ENCODE measurements at places on chromosomes 13 and 19.

- no peak for DNase-seq
Observed at GRCh38 chr13:108961542-108962125, 332.2 kb downstream of the MYO16 start.

DNA sequence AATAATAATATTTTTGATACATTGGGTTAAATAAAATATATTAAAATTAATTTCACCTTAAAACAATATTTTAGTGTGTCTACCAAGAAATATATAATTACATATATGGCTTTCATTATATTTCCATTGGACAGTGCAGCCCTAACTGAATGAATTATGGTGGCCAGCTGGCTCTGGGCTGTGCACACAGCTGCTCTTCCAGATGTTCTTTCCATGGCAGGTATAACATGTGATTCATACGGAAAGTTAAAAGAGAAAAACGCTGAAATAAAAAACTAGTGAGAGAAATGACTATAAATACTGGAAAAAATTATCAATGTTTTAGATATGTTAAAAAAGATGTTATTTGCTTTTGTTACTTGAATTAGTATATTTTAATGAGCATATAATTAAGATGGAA, 216.3 kb downstream of the RGCC start:
- DNase-seq: no peak

DNA sequence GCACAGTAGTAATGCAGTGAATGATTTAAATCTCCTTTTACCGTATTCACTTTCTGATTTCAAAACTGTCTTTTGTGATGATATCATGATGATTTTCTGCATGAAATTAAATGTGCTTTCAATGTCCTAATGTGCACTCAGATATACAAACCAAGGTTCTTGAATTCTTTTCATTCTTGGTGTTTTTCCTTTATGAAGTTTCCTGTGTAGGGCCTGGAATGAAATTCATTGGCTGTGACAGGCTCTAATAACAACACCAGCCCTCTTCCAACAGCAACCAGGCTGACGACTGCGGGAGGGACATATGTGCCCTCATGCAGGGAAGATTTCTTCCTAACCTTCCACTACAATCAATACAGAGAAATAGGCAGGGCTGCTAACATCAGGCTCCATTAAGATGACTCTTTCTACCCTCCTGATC, 1052.0 kb downstream of the DIAPH3 start:
- DNase-seq: no peak

DNA sequence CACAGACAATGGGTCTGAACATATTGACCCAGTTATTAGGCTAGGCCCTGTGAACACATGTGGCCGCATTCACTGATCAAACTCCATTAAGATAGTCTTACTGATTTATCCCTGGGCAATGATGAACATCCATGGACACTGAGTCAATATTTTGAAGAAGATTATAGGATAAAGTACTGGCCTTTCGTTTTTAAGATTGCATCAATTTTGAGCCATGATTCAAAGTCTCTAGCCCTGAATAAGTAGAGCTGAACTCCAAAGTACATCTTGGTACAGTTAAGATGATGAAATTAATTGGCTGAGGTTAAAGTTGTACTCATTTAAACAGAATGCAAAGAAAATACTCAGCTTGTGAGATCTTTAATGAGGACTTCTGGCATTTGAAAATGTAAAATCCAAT, 1581.9 kb downstream of the EFNB2 start:
- DNase-seq: no peak

- DNase-seq: no peak
Observed at GRCh38 chr19:1618157-1619093, 13.2 kb upstream of the UQCR11 start.

GRCh38 chr19:38340927-38341326, 5.3 kb downstream of the CATSPERG start:
- no peak for DNase-seq

DNA sequence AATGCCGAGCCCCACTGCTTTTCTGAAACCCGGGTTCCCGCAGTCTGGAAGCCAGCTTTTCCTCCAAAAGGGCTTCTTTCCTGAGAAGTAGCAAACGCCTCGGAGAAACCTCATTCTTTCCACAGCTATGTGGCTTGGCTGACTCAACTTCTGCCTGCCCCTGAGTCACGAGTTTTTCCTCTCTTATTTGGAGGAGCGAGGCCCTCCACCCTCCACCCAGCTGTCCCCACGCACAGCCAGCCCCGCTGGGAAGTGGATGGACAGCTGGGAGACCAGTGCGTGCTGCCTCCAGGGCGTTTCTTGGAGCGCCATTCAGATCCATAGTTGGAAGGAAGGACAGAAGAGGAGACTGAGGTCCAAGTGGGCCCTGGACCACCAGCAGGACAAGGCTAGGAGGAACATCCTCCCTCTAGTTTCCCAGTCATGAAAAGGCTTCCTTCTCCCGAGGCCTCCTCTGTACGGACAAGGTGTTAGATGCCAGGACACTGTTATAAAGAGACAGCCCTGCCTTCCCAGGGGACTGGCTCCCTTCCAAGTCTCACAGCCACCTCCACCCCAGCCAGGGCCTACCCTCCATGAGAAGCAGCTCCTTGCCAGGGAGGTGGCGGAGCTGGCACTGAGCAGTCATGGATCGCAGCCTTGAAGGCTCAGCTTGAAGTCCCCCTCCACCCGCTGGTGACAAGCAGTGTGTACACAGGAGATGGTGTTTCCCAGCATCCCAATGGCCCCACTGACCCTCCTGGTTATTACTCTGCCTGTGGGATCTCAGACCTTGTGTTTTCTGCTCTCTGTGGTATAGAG, 2.5 kb upstream of the PLEKHF1 start:
- no peak for DNase-seq

GRCh38 chr13:26253262-26253786, 605 bp upstream of the CDK8 start:
- no peak for DNase-seq

- DNase-seq: peak; percentile 89
Observed at GRCh38 chr19:48333467-48334384, 8.4 kb downstream of the EMP3 start.

DNA sequence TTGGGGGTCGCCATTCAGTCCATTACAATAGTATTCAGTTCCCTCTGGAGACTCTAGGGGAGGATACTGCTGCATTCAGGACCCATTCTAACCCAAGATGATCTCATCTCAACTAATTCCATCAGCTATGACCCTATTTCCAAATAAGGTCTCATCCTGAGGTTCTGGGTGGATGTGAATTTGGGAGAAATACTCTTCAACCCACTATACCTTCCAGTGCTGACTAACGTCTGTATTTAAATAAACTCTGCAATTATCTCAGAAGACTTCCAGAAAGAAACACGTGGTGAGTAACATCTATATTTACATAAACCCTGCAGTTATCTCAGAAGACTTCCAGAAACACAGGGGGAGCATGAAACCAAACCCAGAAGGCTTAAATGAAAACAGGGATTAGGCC, 1300.7 kb downstream of the PCDH9 start:
- no peak for DNase-seq

GRCh38 chr13:25739376-25739775, 312.4 kb downstream of the SHISA2 start:
- DNase-seq: no peak

DNA sequence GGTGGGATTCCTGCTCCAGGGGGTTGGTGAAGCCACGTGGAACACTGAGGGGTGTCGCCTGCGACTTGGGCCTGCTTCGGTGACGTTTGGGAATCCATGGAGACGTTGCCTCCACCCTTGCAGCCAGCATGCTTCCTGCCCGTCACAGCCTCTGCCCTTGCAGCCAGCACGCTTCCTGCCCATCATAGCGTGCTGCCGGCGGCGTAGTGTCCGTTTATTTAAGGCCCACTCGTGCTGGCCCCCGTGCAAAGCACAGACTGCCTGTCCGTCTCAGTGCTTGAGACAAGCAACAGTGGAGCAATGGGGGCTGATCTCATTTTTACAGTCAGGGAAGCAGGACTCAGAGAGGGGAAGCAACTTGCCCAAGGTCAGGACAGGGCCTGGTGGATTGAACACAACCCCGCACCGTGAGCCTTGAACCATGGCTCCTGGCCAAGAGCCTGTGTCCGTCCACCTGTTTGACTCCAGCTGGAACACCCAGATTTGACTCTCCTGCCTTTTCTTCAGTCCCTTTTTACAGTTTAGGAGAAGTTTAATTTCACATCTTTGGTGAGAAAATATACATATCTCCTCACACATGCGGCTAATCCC, 149.6 kb downstream of the TEX29 start:
- no peak for DNase-seq

- no peak for DNase-seq
Observed at GRCh38 chr19:45638930-45639729, at the start of gene EML2. Gene EML2, minus strand, starts transcription at chr19:45639397. Its CDS starts 21 bp downstream, at chr19:45639376.

DNA sequence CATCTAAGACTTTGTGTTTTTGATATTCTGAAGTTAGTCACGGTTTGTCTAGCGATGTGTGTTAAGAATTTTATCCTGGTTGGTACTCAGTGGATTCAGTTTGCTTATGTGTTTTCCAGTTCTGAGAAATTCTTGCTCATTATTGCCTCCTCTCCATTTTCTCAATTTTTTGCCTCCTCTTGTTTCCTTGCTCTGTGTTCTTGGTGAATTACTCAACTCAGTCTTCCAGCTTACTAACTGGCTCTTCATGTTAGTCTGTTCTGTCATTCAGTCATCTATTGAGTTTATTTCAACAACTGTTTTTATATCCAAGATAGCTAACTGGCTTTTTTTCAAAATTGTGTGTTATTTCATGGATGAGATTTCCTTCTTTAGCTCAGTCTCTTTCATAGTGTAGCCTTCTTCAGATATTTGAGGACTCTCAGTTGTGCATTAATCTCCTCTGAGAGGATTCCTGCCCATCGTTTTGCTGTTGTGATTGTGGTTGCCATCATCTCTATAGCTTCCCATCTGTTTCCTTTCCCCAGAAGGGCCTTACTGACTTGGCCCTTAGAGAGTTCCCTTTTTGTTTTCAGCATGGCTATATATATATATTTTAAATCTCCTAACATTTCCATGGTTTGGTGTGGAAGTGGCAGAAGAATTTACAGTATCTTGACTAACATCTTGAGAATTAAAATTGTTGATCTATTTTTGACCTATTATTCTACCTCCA, 6.2 kb downstream of the SETDB2 start:
- no peak for DNase-seq

- no peak for DNase-seq
Observed at GRCh38 chr19:8697671-8698432, 743 bp downstream of the ACTL9 start.

- no peak for DNase-seq
Observed at GRCh38 chr13:99907627-99908026, 63.9 kb downstream of the ZIC5 start.

DNA sequence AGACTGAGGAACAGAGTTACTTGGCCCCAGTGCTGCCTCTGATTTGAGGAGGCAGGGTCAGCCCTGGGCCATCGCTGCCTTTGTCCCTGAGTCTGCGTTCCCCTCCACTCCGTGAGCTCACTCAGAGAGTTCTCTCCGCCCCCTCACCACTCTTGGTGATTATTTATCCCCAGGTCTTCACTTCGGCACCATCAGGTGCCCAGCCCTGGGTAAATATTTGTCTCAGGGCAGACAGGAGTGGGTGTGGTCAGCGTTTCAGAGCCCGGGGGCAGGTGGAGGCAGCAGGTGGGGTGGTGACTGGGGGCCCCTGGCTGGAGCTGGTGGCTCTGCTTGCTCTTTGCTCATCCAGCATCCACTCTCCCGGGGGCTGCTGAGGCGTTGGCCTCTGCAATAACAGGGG, 20.6 kb downstream of the PPP1R37 start:
- DNase-seq: no peak

GRCh38 chr13:36098080-36098479, 33.1 kb downstream of the DCLK1 start:
- DNase-seq: no peak

DNA sequence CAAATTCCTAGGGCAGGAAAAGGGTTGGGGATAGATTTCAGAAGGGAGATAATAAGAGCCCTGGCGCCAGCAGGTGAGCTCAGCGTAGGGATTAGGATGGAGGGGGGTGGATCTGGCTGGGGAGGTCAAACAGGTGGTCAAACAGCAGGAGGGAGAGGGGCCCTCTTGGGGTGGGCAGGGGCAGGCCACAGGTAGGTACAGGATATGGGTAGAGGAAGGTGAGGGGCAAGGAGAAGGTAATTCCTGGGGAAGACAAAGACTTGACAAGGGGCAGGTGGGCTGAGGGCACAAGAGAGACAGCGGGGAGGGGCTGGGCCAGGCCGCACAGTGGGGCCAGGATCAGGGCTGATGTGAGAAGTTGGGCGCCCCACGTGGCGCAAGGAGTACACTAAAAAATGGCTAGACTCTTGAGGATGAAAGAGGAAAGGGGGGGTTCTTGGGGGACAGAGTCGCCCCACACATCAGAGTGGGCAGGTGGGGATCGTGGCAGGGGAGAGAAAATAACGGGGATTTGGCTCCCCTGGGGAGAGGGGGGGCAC, 713 bp downstream of the KRI1 start:
- DNase-seq: no peak

DNA sequence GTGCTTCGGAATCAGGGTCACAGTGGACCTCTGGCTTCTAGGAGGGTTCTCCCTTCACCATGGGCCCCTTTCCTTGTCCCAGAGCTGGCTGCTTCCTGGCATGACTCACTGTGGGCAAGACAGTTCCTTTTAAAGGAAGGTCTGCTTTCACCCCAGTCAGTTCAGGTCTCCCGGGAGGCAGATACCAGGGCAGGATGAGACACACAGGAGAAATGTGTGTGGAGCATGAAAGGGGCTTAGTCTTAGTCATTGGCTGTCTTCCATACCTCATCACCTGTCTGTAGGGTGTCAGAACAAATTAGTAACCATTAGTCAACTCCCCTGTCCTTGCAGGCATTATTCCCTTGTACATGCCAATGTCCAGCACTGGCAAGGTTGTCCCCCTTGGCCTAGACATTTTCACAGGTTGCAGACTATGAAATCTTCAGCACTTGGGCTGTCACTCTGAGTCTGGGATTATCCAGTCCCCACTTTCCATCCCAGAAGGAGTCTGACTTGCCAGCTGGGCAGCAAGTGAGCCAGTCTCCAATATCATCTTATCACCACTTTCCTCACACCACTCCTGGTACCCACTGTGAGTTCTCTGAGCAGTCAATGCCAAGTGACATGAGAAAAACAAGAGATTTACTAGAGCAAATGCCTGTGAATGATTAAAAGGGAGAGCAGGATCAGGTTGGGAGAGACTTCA, 76.8 kb upstream of the MEDAG start:
- no peak for DNase-seq

DNA sequence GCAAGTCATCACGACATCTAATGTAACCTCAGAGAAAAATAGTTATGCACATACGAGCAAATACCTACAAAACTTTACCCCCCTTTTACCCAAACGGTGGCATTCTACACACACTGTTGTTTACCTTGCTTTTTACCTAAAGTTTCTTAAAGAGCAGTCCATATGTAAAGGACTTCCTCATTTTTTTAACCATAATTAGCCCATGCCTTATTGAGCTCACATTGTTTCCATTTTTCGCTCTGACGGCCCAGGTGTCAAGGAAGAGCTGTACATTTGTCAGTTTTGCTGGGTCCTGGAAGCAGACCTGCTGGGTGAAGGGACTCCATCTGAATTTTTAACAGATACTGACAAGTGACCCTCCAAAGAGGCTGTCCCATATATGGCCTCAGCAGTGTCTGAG, 89.4 kb downstream of the STK24 start:
- no peak for DNase-seq

GRCh38 chr13:76023652-76024051, 387.5 kb downstream of the LMO7 start:
- DNase-seq: no peak
